Fibroblast of the aortic adventitia (primary cell): ENCODE measurements at places on chromosomes 4 and X. TPM values are rescaled to one million over a fixed set of nuclear protein-coding genes. Genes with fewer than 3 reads are reported as not detected.

Gene F8A3
- total RNA-seq = 0.72 and 0.82 TPM in 2 replicates

Gene LRAT
- 0.57 TPM in 1 of 2 replicates, not detected in the other for total RNA-seq

Gene GSPT2
- 9.8 and 11.5 TPM in 2 replicates for total RNA-seq

Gene RADX
- 7.5 and 18.8 TPM in 2 replicates for total RNA-seq

Gene RTL9
- 1.5 TPM in 1 of 2 replicates, not detected in the other for total RNA-seq

Gene IL2RG
- total RNA-seq = not detected in 2 replicates

Gene CYBB
- total RNA-seq = not detected in 2 replicates

- no peak for DNase-seq
These were observed 16.1 kb downstream of the COQ2 start for GRCh38 chr4:83268491-83268890.

DNA sequence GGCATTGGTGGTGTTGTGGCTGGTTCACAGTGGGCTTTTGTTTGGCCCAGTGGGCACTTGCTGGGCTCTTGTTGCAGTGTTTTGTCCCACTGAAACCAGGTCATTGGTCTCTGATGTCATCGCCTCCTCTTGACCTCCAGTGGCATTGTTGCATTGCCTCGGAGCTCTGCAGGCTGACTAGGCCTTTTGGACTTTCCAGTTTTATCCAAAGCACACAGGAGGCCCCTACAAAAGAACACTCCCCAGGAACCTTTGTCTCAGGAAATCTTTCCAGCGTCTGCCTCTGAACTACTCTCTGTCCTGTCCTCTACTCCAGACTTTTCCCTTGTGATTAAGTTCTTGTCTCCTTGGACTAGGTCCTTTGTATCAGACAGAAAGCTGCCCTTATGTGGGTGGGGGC is 54.8 kb downstream of the COQ2 start:
- DNase-seq = no peak

DNA sequence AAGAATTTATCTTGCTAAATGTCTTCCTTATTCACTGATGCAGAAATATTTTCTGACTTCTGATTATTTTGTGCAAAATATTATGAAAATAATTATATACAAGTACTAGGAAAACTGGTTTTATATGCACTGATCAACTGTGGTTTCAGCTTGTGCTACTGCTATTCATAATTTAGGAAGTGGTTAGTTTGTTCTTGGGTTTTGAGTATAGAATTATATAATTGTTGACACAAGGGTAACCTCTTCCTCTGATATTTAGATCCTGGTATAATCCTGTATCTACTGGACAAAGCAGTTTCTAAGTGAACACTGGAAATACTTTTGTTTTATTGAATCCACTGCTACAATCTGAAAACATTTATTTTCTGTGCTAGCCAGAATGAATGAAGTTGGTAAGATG is 182.8 kb downstream of the PDGFC start:
- no peak for DNase-seq

DNA sequence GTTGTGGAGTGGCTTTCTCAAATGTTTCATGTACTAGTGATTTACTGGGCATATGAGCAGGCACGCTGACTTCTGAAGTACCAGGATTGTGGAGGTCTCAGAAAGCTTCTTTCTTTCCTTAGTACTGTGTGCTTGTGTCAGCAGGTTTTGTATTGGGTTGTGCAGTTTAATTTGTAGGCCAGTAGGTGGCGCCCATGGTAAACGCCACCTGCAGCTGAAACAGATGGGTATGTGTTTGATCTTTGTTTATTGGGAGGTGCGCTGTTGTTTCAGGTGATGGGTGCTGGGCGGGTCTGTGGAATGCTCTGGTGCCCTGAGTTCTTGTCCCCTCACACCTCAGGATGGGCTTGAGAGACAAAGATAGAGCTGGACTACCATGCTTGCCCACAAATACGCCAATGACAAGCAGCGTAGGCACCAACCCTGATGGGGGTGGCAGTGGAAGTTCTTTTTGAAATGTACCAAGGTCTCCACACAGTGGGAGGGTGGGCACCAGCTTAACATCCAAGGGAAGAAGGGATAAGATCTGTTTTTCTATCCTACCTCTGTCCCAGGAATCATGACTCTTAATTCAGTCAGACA is 141.5 kb downstream of the RPS6KA6 start:
- peak; percentile 19 for DNase-seq

DNA sequence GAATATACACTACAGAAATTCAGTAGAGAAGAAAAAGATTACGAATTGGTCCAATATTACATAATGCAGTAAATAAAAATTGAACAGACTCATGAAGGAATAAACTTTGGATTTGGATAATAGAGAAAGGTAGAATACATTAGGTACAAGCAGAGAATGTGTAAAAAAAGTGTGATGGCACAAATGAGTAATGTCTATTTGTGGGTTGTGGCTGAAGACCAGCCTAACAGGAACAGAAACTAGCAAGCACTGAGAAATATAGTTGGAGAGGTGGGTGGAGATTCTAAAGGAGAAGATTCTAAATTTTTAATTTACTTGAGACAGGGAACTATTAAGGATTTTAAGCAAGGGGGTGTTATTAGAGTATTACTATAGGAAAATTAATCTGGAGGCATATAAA is 15.2 kb upstream of the CLOCK start:
- no peak for DNase-seq

GRCh38 chr4:153362184-153362583 is 17.7 kb downstream of the MND1 start:
- DNase-seq = peak; percentile 42

GRCh38 chr4:100984901-100985300 is 362.4 kb downstream of the PPP3CA start:
- DNase-seq = peak; percentile 81

DNA sequence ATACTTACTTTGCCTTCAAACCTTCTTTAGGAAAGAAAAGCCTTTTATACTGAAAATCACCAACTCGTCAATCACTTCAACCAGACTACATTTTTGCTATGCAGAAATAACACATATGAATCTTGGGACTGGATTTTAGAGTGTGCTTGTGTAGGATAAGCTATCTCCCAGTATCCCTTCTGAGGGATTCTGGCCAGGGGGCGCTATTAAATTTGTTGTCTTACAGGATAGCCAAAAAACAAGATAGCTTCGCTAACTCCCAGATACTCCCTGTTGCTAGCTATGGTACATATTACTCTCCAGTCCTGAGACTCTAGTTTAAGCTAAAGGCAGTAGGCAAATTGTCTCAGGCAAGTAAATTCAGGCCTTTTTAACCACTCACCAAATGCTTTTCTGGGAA is 167.2 kb downstream of the LHFPL1 start:
- DNase-seq = no peak

GRCh38 chrX:132908891-132909290 is 49.5 kb downstream of the HS6ST2 start:
- DNase-seq = no peak

DNA sequence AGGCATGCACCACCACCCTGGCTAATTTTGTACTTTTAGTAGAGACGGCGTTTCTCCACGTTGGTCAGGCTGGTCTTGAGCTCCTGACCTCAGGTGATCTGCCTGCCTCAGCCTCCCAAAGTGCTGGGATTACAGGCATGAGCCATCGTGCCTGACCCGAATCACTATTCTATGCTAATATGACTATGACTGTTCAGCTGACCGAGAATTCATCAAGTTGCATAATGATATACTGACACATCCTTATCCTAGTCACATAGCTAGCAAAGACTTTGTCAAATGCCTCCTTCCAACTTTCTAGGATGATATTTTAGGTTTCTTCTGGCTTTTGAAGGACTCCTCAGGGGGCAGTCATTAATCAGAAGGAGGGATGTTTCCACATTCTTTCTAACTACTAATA is 4.8 kb upstream of the GPM6B start:
- no peak for DNase-seq
